GM19239 (cell line): ENCODE measurements at places on chromosomes 16 and 17.

DNA sequence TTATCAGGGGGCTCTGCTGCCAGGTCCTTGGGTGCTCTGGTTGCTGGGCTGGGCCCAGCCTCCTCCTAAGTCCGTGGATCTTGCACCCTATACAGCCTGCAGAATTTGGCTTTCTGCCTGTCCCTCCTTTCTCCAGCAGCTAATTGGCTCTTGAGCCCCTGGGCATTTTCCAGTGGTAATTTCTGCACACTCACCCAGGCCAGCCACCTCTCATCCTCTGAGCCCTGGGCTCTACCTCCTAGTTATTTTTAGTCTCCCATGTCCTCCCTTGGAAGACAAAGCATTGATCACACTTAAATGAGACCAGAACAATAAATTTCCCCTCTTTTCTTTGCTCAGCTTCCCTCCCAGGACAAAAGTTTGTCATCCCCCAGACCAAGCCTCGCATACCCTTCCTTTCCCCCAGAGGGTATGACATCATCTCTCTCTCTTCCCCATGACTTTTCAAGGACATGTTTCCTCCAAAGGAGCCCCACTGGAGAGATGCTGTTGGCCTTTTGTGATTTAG, 38.1 kb downstream of the C17orf75 start:
- DNase-seq, result no peak

DNA sequence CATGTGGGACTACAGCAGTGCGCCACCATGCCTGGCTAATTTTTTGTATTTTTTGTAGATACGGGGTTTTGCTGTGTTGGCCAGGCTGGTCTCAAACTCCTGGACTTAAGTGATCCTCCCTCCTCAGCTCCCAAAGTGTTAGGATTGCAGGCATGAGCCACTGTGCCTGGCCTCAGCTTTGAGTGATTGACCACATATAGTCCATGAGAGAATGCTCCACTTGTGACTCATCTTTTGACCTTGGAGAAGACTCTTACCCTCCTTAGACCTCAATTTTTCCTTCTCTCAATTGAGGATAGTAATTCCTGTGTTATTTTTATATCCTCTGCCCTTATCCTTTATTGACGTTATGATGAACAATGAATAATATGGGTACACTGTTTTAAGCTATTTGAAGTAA, 30.9 kb upstream of the DUSP14 start:
- no peak for DNase-seq

DNA sequence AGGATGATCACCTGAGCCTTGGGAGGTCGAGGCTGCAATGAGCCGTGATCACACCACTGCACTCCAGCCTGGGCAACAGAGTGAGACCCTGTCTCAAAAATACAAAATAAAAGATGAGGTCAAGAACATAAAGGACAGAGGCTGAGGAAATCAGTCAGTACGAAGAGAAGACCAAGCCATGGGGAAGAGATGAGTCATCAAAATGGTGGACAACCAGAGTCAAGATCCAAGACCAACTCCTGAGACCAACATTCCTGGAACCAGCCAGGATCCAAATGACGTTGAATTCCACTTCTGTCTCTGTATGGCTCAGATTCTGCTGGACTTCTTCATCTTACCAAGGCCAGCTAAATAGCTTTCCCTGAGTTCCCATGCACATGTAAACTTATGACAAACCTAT, 44.8 kb upstream of the NOG start:
- DNase-seq, result no peak

DNA sequence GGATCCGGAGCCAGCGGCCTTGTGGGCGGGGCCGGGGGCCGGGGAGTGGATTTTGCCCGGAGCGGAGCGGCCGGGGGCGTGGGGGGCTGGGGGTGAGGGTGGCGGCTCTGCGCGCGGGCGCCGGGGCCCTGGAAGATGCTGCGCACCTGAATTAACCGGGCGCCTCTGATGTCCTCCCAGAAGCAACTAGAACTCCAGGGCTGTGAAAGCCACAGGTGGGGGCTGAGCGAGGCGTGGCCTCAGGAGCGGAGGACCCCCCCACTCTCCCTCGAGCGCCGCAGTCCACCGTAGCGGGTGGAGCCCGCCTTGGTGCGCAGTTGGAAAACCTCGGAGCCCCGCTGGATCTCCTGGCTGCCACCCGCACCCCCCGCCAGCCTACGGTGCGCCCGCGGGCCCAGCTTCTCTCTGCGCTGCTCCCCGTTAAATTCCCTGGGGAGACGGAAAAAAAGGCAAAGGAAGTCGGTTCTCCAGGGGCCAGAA, 549 bp downstream of the SLC26A11 start:
- no peak for DNase-seq

- DNase-seq, result no peak
Measured at GRCh38 chr16:24921229-24921628, 75.5 kb downstream of the SLC5A11 start.

GRCh38 chr17:44359006-44359405, 4.6 kb downstream of the FAM171A2 start:
- DNase-seq, result no peak

DNA sequence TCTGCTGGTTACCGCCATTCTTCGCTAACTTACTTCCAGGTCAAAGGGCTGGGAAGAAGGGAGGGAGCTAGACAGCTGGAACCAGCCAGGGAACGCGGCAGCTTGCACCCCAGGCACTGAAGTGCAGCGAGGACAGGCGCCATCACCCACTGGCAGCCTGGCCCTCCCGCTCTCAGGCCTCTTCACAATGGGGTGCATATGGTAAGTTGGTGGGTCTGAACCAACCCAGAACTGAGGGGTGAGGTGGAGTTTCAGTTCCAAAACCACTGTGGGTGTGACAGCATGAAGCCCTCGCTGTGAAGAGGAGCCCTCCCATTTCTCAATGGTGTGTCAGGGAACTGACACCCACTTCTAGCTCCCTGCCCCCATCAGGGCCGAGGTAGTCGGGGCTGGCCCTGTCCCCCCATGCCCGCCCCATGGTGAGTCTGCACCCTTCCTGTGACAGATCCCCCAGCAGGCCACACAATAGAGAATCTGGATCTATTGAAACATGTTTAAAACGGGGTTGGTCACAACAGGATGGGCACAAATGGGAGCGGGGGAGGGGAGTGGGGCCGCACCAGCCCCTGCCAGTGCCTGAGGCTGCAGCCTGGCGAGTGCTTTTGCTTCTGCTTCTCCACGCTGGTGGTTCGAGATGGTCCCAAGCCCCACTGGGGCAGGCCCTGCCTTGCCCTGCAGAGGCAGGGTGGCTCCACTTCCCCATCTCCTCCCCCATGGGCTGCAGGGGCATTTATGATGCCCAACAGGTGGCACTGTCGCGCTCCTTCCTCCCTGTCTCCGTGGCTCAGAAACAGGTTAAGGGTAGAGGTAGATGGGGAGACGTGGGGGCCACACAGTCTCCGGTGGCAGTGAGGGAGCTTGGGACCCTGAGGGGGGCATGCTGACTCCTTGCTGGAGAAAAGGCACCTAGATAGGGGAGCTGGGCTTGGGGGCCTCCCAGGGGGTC, 2.3 kb downstream of the LIMD2 start:
- peak; percentile 63 for DNase-seq

- DNase-seq, result no peak
Measured at GRCh38 chr17:81844327-81844851, 9.5 kb upstream of the PPP1R27 start.

- DNase-seq, result no peak
Measured at GRCh38 chr17:8469964-8470363, 34.3 kb downstream of the NDEL1 start.

DNA sequence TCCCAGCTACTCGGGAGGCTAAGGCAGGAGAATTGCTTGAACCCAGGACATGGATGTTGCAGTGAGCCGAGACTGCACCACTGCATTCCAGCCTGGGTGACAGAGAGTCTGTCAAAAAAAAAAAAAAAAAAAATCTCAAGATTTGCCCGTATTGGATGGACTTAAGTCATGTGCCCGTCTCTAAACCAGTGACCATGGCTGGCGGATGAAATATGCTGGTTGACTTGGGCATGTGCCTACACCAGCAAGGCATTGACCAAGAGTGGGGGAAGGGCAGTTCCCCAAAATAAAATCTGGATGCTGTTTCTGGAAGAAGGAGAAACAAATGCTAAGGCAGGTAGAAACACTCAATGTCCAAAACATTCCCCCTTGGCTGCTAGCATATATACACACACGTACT, 21.5 kb upstream of the COL1A1 start:
- DNase-seq, result no peak

DNA sequence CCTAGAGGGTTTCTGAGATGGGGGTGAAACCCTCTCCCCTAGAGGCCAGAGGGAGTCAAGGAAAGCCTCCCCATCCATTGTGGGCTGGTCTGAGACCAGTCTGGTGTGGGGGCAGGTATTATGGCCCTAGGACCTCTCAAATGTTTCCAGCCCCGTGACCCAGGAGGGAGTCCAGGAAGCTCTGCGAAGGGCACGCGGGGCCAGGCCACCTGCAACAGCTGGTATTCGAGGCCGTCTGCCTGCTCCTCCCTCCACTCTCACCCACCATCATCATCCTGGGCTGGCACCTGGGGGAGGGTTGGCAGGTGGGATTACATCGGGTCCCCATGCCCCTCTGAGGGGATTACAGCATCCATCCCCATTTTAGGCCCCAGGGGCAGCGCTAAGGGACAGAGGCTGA, 38.1 kb upstream of the DLX4 start:
- no peak for DNase-seq

DNA sequence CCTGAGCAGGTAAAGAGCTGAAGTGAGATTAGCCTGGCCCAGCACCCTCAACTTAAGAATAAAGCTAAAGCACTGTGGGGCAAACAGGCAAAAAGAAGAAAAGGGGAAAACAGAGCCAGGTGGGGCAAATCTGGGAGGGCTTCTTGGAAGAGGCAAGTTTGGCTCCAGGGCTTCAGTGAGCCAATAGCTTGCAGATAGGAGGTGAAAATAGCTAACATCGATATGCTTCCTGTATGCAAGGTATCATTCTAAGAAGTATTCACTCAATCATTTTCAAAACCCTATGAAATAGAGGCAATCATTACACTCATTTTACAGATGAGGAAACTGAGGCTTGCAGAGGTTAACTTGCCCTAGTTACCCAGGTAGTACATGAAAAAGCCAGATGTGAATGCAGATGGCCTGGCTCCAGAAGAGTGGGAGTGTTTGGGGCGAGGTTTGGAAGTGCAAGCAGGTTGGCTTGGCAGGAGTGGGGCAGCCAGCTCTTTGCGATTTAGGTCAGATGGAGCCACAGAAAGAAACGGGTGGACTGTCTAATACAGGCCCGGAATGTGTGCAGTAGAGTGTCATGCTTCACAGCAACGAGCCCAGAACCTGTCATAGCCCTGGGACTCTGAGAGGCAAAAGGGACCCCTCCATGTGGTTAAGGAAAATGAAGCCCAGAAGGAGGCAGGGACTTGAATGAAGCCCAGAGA, 5.7 kb downstream of the WNT3 start:
- DNase-seq, result no peak

DNA sequence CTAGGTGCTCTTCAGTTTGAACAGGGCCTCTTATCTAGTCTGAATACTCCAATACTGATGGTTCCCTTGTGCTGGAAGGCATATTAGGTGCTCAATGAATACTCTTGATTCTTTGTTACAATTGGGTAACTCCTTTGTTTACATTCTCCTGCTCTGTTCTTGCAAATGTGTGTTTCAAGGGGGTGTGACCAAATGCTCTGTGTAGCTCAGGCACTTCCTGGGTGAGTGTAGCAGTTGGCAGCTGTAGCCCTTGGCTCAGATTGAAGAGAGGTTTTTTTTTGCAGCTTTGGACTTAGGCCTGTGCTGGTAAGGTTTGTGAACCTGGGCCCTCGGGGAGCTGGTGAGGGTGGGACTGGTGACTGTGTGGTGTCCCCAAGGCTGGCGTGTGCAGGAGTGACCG, 20.2 kb downstream of the TBCD start:
- no peak for DNase-seq

- DNase-seq, result no peak
Measured at GRCh38 chr16:67237396-67238277, 9.6 kb downstream of the FHOD1 start.

DNA sequence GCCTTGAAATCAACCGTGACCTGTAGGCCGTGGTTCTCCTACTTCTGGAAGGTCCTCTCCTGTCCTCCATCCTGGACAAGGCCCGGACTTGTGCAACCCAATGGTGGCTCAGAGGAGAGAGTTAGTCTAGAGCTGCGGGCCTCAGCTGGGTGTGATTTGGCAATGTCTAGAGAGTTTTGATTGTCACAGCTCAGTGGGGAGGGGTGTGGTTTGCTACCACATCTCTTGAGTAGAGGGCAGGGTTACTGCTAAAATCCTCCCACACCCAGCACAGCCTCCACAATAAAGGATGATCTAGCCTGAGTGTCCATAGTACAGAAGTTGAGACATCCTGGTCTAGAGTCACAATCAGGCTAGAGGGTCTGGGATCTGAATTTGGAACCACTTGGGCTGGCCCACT, 40.3 kb downstream of the MYH13 start:
- DNase-seq, result no peak

DNA sequence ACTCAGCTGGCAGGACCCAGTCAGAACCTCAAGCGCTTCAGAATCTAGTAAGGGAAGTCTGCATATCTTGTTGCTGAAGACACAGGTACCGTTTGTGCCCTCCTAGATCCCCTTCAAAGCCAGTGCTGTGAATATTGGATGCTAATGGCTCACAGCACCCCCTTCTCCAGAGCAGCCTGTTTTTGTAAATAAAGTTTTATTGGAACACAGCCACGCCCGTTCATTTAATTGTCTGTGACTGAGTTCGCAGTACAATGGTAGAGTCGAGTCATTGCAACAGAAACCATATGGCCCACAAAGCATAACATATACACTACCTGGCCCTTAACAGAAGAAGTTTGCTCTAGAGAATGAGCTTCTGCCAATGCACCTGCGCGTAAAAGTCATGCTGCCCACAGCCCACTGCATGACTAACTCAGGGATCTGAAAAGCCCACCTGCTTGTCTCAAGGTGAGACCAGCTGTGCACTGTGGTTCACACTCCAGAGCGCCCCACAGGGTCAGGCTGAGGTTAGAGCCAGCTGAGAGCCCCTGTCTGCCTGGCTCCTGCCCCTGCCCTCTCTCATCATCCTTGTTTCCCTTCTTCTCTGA, 48.8 kb downstream of the AIPL1 start:
- DNase-seq, result no peak

DNA sequence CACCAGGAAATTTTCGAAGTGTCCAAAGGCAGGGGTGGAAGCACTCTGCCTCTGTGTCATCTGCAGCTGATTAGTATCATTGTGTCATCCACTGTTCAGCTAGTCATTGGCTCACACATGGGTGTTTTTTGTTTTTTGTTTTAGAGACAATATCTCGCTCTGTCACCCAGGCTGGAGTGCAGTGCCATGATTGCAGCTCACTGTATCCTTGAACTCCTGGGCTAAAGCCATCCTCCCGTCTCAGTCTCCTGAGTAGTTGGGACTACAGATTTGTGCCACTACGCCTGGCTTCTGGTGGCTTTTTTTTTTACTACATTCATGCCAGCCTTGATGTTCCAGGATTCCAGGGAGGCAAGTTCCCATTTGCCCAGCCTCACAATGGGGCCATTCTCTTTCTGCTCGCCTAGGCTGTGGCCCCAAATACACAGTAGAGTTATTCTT, 32.5 kb upstream of the MYO18A start:
- no peak for DNase-seq

- no peak for DNase-seq
Measured at GRCh38 chr17:296379-296778, 56.2 kb downstream of the RPH3AL start.

GRCh38 chr16:67694611-67695010, 24.5 kb downstream of the GFOD2 start:
- no peak for DNase-seq
